Airway epithelial cell (primary cell): ENCODE measurements at places on chromosomes 4 and X. TPM values are rescaled to one million over a fixed set of nuclear protein-coding genes. Genes with fewer than 3 reads are reported as not detected.

The MAGEB10 gene
- not detected in 2 replicates for total RNA-seq

The HTN3 gene
- total RNA-seq, result not detected in 2 replicates

The BEND4 gene
- total RNA-seq, result not detected in 2 replicates

The HTT gene
- total RNA-seq, result 28.7 and 32.5 TPM in 2 replicates

The IRF2 gene
- total RNA-seq, result 15.3 and 21.9 TPM in 2 replicates

The EGF gene
- 0.14 and 0.28 TPM in 2 replicates for total RNA-seq

The TMPRSS11B gene
- 0.05 and 0.99 TPM in 2 replicates for total RNA-seq

The HTR2C gene
- total RNA-seq, result not detected in 2 replicates

The CLIC2 gene
- not detected in 2 replicates for total RNA-seq

The IL2 gene
- not detected in 2 replicates for total RNA-seq

The IL1RAPL1 gene
- total RNA-seq, result not detected in 2 replicates

The TIGD4 gene
- total RNA-seq, result 0.14 TPM in 1 of 2 replicates, not detected in the other

The ETFDH gene
- 11.1 and 14.2 TPM in 2 replicates for total RNA-seq

The TMPRSS11D gene
- total RNA-seq, result 1.8 and 1.9 TPM in 2 replicates

The LDB2 gene
- not detected in 2 replicates for total RNA-seq

The LNX1 gene
- total RNA-seq, result 3.6 and 5.4 TPM in 2 replicates

The SCARB2 gene
- total RNA-seq, result 65.3 and 77.2 TPM in 2 replicates

The MAGEA11 gene
- not detected in 2 replicates for total RNA-seq

The SSX4 gene
- total RNA-seq, result not detected in 2 replicates

The RADX gene
- total RNA-seq, result 2.2 and 2.3 TPM in 2 replicates

The ODAM gene
- total RNA-seq, result not detected in 2 replicates

The CYSLTR1 gene
- total RNA-seq, result not detected in 2 replicates

The GATA1 gene
- not detected in 2 replicates for total RNA-seq

The FOXP3 gene
- not detected in 2 replicates for total RNA-seq

The IQCM gene
- total RNA-seq, result not detected in 2 replicates

The RAB28 gene
- total RNA-seq, result 12.3 and 12.5 TPM in 2 replicates

The COL4A5 gene
- total RNA-seq, result 93.7 and 95.7 TPM in 2 replicates

The OPRPN gene
- not detected in 2 replicates for total RNA-seq

The RASGEF1B gene
- 1.2 and 1.3 TPM in 2 replicates for total RNA-seq

The LAP3 gene
- 48.7 and 61.5 TPM in 2 replicates for total RNA-seq

The MAGEB1 gene
- total RNA-seq, result not detected in 2 replicates

The APELA gene
- not detected in 2 replicates for total RNA-seq

The RNF212 gene
- total RNA-seq, result 0.35 TPM in 1 of 2 replicates, not detected in the other

The FGFBP1 gene
- total RNA-seq, result 1,063 and 1,082 TPM in 2 replicates

The CNGA1 gene
- 1.4 and 5.1 TPM in 2 replicates for total RNA-seq

The ETNPPL gene
- total RNA-seq, result not detected in 2 replicates

The SLC2A9 gene
- 19.0 and 26.5 TPM in 2 replicates for total RNA-seq

The CCNA2 gene
- total RNA-seq, result 68.5 and 69.9 TPM in 2 replicates

The FGB gene
- total RNA-seq, result not detected in 2 replicates

The ARMCX4 gene
- 0.05 and 0.92 TPM in 2 replicates for total RNA-seq

The FRMPD3 gene
- total RNA-seq, result under 0.01 TPM in 1 of 2 replicates, not detected in the other

The PAGE5 gene
- not detected in 2 replicates for total RNA-seq

The USP11 gene
- total RNA-seq, result 12.9 and 14.6 TPM in 2 replicates

The FAM47E gene
- total RNA-seq, result 0.56 TPM in 1 of 2 replicates, not detected in the other

The BST1 gene
- 1.6 and 4.3 TPM in 2 replicates for total RNA-seq

The GYPE gene
- total RNA-seq, result not detected in 2 replicates

The CXCL3 gene
- 2.2 and 5.0 TPM in 2 replicates for total RNA-seq

The STPG2 gene
- total RNA-seq, result not detected in 2 replicates

The NEUROG2 gene
- total RNA-seq, result not detected in 2 replicates

The CXCL11 gene
- 0.07 TPM in 1 of 2 replicates, not detected in the other for total RNA-seq

The CCSER1 gene
- 1.4 TPM in 1 of 2 replicates, not detected in the other for total RNA-seq
